ENCODE measurements at places on chromosomes 4 and X.

- no peak for DNase-seq
Measured at GRCh38 chrX:125289920-125290319, 29.8 kb upstream of the TEX13C start.

DNA sequence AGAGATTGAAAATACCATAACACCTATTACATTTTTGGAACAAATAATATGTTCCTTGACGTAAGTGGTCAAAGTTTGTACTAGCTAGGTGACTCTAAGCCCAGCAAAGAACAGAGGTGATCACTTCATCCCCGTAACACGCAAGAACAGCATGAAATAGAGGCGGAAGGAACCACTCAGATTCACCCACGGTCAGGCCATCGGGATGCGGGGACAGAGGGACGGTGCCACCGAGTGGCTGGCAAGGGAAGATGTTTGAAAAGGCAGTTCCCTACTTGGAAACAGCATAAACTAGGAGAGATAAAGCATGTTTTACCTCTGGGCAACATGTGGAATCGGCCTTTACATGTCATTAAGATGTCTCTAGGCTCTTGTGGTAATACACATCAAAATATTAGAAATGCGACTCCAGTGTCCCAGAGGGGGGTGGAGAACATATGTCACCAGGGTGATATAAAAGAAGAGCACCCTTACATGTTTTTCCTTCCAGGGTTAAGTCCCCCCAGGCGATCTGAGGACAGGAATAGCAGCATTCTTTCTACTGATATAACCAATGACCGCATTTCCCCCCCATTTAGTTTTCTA is 84.0 kb downstream of the PHKA2 start:
- DNase-seq, result no peak

DNA sequence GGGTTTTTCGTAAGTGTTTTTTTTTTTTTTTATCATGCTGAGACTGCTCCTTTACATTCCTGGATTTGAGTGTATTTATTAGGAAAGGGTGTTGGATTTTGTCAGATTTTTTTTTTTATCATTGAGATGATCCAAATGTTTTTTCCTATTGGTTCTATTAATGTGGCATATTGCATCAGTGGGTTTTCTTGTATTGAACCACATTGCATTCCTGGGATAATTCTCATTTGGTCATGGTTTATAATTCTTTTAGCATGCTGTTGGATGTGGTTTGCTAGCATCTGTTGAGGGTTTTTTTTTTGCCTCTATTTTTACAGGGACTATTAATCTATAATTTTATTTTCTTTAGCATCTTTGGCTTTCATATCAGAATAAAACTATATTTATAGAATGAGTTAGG is 28.8 kb downstream of the COL4A5 start:
- DNase-seq, result no peak

- DNase-seq, result no peak
Measured at GRCh38 chr4:187961171-187961570, 34.4 kb upstream of the ZFP42 start.

GRCh38 chr4:44632733-44633132 is 18.7 kb downstream of the YIPF7 start:
- no peak for DNase-seq

DNA sequence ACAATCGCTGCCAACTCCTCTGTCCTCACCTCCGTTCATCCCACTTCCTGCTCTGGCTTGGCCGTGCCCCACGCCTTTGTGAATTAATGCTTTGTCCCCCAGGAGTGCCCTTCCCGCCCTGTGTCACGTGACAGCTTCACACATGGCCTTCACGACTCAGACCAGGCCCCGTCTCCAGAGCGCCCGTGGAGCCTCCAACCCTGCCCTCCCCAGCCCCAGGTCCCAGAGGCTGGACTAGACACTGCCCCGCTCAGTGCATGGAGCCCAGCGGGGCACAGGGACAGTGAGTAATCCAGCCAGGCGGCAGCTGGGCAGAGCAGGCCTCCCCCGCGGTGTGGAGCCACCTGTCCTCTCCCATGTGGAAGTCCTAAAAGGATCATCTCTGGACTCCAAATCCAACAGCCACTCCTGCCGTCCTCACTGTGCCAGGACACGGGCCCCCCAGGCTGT is 7.4 kb downstream of the ADRA2C start:
- no peak for DNase-seq

DNA sequence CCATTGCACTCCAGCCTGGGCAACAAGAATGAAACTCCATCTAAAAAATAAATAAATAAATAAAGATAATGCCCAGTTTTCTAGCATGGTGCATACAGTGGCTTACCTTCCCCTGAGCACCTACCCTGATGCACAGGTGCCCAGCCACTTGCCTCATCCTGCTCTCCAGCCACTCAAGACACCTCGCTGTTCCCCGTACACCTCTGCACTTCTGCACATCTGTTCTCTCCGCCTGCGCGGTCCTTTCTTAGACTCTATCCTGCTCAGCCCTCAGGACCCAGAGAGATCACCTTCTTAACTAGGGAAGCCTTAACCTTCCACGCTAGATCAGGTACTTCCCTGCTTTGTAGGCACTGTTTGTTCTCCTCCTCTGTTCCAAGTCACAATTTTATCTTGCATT is 2.9 kb downstream of the EVC start:
- no peak for DNase-seq

DNA sequence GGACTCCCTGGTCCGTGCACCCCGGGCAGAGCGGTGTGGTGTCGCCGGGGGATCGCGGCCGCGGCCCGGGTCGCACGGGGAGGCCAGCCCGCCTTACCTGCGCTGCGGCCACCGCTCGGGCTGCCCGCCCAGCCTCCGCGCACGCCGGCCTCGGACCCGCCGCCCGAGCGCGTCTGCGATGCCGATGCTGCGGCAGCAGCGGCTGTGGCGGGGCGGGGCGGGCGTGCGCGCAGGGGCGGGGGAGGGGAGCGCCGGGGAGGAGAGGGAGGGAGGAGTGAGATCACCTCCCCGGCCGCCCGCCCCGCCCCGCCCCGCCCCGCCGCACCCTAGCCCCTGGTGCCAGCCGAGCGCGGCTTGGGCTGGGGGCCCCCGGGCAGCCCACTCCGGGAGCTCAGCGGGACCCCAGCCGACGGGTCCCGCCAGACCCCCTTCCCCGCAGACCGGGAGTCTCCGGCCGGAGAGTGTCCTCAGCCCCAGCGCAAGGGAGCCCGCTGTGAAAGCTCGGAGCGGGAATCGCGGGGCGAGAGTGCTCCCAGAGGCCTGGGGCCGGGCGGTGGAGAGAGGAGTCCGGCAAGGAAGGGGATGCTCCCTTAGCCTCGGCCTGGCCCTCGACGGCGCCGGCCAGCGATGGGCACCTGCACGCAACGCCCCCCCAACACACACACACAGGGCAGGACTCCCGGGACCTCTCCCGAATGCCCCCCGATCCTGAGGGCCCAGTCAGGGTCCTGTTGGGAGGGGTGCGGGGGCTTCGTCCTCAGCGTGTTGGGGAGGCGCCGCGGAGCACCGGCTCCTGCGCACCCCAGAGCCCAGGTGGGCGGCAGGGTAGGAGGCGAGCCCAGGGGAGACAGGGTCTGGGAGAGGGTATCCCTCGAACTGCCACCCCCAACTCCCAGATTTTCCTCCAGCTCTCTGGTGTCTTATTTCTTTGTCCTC is at the start of gene L1CAM:
Gene L1CAM (minus strand): TSS at position 206 of the 936 bp plus-strand sequence. CDS start 10,337 bp downstream, outside the sequence.
- DNase-seq, result no peak

DNA sequence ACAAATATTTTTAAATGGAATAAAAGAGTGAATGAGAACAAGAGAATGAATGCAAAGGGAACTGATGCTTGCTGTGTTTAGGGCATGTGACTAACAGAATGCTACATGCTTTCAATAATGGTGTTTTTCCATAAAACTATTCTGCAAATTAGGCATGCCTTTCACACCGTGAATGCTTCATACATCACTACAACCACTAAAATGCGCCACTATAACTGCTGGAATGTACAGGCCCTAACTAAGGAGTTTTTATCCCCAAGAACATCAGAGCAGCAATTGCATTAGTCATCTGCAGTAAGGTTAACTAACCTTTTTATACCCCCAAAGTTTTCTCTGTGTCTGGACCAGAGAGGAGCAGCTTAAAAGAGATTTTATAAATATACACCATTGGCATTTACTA is 190.4 kb downstream of the ARAP2 start:
- no peak for DNase-seq

DNA sequence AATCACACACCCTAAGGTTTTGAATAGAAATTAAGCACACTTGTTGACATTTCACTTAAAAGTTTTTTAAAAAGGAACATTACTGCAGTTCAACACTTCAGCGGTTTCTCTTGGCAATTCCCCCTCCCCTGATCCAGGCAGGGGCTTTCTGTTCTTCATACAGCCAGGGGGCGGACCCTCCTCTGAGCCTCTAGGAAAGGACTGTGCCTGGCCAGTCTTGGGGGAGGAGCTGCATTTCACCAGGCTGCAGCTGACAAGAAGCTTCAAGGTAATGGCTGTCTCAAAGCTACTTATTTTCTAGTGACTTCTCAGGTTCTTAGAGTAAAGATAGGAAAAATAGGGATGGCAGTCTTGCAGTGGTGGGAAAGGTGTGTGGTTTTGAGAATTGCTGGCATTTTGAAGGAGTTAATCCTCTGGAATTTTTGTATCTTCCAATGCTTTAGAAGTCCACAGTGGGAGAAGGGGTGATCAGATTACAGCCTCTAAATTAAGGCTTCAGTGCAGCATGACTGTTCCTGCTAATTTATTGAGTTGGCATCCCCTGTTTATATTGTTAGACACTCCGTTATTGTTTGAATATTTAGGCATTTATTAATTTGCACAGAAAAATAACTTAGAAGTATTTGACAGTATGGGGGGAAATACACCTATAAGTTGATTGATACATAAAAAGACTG is 33.5 kb downstream of the PWWP3B start:
- no peak for DNase-seq

- no peak for DNase-seq
Measured at GRCh38 chr4:95422436-95422835, 126.3 kb downstream of the UNC5C start.

DNA sequence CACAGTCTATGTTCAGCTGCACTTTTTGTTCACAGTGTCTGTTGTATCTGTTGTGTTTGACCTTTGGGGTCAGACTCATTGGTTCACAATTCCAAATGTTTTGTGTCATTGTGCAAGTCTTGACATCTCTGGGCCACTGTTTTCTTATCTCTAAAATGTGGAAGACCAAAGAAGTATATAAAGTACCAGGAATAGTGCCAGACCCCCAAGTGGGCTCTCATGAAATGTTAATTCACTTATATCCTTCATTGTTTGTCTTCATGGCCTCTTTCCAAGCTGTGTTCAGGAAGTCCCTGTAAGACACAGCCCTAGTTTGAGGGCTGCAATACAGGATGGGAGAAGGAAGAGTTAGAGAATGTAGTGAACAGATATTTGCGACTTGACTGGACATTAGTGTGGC is 468.3 kb upstream of the BOD1L1 start:
- no peak for DNase-seq

- DNase-seq, result no peak
Measured at GRCh38 chr4:113481820-113482219, 279.7 kb downstream of the CAMK2D start.

- no peak for DNase-seq
Measured at GRCh38 chr4:124757126-124757525, 44.6 kb upstream of the ANKRD50 start.

DNA sequence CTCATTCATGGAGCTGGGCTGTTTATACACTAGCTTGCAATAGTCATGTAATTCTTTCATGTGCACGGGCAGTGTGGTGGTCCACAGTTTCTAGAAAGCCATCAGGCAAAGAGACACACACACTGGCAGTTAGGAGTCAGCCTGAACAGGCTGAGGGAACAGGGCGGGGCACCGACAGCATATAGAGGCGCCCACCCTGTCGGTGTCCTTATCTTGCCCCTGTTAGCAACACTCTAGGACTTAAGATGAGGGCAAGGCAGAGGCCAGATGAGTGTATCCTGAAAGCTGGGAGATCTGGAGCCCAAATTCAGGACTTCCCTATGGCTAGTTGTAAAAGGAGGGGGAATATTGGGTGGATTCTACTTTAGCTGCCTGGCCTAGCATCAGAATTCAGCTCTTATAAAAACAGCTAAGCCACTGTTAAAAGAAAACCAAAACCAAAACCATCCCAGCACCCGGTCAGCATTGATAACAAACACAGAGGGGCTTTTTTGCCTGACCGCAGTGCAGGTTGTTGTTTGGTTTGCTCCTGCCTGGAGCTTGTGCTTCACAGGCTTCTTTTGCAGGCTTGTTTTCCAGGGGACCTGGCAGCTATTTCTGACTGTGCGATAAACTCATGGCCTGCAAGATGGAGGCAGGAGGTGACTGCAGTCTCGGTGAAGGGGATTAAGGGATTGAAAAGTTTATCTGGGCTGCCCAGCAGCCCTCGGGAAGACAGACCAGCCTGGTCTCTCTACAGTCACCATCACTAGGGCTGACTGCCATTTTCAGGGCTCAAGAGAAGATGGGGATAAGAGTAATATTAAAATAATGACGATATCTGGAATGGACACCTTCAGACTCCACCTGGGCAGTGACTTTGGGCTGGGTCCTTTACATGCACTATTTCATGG is 638.9 kb downstream of the MID1IP1 start:
- DNase-seq, result no peak

GRCh38 chr4:53595204-53595603 is 3.9 kb upstream of the LNX1 start:
- no peak for DNase-seq

- no peak for DNase-seq
Measured at GRCh38 chrX:20437683-20438082, 171.0 kb upstream of the RPS6KA3 start.

DNA sequence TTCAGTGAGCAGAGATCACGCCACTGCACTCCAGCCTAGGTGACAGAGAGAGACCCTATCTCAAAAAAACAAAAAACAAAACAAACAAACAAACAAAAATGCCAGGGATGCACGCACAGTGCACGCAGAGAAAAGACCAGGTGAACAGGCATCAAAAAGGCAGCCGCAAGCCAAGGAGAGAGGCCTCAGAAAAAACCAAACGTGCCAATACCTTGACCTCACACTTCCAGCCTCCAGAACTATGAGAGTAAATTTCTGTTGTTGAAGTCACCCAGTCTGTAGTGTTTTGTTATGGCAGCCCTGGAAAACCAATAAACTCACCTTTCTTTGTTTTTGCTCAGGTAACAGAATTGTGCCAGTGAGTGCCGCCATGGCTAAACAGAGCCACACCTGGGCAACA is 66.0 kb downstream of the CHRNA9 start:
- no peak for DNase-seq

GRCh38 chrX:139025816-139026215 is 314.3 kb upstream of the FGF13 start:
- no peak for DNase-seq

DNA sequence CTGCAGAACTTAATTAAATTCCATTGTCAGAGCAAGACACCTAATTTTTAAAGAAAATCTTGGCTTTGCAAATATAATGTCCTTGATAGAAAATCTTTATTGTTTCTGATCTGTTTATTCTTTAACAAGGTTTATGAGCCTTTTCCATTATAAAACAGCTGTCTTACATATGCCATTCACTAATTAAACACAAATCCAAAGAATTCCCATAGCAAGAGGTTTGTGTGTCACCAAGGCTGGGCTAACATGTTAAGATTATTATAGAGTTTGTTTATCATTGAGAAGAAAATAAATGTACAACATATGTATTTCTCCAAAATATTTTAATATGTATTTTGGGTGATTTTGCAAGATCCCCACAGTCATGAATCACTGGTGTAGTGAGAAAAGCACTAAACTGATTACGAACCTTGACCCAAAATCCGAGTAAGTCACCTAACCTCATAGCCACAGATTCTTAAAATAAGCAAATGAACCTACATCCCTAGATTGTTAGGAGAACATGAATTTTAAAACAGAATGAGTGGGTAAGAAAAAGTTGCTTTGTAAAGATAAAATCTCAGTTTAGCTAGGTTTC is 694.8 kb upstream of the INTU start:
- DNase-seq, result no peak

Data from NCI-H1694 (cell line).